ENCODE measurements at places on chromosomes 2 and 18.

DNA sequence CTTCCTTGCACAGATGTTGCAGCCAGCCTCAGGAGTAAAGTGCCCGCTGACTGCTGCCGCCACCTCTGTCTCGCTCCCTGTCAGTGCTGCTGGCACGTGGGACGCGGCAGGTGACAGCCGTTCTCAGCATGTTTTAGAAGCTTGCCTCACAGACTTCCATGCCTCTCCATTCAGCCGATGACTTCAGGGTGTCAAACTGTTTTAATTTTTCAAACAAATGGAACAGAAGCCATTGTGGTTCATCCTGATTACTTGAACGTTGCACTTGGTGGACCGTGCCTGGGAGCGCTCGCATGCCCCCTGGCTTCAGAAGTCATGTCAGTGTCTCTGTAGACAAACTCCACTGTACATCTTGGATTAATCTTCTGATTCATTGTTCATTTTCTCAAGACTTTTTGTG is 62.7 kb upstream of the EML6 start:
- ATAC-seq: no peak

GRCh38 chr18:49247781-49248180 is 212.7 kb downstream of the DYM start:
- ATAC-seq: no peak

- ATAC-seq: no peak
Observed at GRCh38 chr18:52875725-52876124, 535.7 kb downstream of the DCC start.

DNA sequence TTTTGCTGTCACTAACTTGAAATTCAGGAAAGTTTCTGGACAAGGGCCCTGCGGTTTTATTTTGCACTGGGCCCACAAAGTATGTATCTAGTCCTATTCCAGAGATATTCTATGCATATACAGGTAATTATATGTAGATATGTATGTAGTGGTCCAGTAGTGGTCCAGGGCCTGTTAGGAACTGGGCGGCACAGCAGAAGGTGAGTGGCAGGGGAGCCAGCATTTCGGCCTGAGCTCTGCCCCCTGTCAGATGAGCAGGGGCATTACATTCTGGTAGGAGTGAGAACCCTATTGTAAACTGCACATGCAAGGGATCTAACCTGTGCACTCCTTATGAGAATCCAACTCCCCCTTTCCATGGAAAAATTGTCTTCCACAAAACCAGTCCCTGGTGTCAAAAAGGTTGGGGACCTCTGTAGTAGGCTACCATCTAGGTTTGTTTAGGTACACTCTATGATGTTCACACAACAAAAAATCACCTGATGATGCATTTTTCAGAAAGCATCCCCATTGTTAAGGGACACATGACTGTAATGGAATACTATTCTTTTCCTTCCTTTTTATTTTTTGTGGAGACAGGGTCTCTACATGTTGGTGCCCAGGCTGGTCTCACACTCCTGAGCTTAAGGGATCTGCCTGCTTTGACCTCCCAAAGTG is 2.8 kb upstream of the PPP4R3B start:
- no peak for ATAC-seq

DNA sequence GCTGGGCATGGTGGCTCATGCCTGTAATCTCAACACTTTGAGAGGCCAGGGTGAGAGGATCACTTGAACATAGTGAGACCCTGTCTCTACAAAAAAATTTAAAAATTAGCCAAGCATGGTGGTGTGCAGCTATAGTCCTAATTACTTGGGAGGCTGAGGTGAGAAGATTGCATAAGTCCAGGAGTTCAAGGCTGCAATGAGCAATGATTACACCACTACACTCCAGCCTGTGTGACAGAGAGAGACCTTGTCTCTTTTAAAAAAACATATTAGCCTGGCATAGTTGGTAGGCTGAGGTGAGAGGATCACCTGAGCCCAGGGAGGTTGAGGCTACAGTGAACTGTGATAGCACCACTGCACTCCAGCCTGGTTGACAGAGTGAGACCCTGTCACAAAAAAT is 13.7 kb downstream of the TRAPPC8 start:
- no peak for ATAC-seq

- ATAC-seq: no peak
Observed at GRCh38 chr2:47636596-47637264, 146.2 kb upstream of the MSH6 start.

DNA sequence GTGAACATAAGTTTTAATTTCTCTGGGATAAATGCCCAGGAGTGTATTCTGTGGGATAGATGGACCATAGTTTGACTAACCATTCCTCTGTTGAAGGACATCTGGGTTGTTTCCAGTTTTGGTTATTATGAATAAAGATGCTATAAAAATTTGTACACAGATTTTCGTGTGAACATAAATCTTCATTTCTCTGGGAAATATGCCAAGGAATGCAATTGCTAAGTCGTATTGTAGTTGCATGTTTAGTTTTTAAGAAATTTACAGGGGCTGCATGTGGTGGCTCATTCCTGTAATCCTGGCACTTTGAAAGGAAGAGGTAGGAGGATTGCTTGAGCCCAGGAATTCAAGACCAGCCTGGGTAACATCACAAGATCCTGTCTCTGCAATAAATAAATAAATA is 6.9 kb upstream of the SLC11A1 start:
- no peak for ATAC-seq

DNA sequence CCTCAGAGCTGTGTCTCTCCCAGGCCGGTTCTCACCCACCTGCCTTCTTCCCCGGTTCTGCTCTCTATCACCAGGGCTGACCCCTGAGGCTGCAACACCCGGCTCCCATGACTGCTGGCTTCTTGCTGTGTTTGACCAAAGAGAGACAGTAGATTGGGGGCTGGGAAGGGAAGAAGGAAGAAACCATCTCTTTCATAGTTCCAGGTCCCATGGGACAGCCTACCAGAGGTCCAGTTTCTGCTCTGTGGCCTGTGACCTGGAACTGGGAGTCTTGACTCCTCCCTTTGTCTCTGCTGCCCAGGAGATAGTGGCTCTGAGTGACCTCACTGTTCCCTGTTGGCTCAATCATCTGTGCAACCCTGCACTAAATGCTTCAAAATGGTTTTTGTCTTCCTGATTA is 38.1 kb downstream of the ALPK2 start:
- ATAC-seq: no peak

- no peak for ATAC-seq
Observed at GRCh38 chr2:45637440-45637839, 14.0 kb upstream of the PRKCE start.

- no peak for ATAC-seq
Observed at GRCh38 chr18:55577812-55578539, 10.0 kb downstream of the TCF4 start.

- no peak for ATAC-seq
Observed at GRCh38 chr2:234355021-234355720, 141.7 kb downstream of the ARL4C start.

- no peak for ATAC-seq
Observed at GRCh38 chr2:127887776-127888130, 2.0 kb upstream of the AMMECR1L start.

- ATAC-seq: no peak
Observed at GRCh38 chr2:78870343-78870967, 155.0 kb upstream of the REG3G start.

DNA sequence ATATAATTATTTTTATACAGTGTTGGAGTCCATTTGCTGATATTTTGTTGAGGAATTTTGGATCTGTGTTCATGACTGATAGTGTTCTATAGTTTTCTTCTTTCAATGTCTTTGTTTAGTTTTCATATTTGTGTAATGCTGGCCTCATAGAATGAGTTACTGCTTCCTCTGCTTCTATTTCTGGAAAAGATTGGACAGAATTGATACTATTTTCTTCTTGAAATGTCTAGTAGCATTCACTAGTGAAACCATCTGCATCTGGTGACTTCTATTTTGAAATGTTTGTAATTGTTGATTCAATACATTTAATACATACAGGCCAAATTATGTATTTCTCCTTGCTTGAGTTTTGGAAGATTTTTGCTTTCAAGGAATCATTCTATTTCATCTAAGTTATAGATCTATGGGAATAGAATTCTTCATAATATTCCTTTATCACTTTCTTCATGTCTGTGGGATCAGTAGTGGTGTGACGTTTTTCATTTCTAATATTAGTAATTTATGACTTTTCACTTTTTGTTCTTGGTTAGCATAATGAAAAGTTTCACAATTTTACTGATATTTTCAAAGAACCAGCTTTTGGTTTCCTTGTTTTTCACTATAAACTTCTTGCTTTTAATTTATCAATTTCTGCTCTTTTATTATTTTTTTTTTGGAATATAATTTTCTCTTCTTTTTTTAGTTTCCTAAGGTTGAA is 509.9 kb upstream of the VRK2 start:
- no peak for ATAC-seq

GRCh38 chr2:112173646-112174319 is 35.6 kb downstream of the FBLN7 start:
- ATAC-seq: no peak

GRCh38 chr18:51523671-51524070 is 326.2 kb upstream of the MEX3C start:
- no peak for ATAC-seq

DNA sequence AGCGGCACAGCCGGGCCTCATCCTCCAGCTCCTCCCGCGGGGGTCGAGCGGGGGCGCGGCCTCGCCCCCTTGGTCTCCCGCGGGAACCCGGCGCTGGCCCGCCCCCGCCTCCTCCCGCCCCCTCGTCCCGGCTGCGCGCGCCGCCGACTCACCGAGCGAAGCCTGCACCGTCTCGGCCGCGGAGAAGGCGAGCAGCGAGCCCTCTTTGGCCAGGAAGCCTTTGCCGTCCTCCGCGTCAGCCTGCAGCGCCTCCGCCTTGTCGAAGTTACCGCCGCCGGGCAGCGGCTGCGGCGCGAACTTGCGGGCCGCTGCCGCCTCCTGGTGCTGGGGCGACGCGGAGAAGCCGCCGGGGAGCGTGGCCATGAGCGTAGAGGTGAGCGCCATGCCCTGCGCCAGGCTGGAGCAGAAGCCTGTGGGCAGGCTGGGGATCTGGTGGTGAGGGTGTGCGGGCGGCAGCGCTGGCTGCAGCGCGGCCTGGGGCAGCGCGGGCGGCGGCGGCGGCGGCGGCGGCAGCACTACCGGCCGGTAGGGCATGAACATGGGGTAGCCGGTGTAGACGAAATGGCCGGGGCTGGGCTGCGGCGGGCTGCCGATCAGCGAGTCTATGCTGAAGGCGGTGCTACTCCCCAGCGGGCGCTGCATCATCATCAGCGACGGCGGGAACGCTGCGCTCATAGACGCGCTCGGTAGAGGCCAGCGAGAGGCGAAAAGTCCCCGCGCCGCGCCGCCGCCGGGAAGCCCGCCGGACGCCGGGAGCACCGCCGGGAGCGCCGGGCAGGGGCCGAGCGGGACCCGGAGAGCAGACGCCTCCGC is 683 bp downstream of the GBX2 start:
- peak; percentile 36 for ATAC-seq

DNA sequence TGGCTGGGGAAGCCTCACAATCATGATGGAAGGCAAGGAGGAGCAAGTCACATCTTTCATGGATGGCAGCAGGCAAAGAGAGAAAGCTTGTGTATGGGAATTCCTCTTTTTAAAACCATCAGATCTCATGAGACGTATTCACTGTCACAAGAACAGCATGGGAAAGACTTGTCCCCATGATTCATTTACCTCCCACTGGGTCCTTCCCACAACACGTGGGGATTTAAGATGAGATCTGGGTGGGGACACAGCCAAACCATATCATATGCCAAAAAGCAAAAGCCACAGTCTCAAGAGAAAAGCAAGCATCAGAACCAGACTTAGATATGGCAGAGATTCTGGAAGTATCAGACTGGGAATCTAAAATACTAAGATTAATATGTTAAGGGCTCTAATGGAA is 30.0 kb upstream of the SCRN3 start:
- no peak for ATAC-seq

- ATAC-seq: no peak
Observed at GRCh38 chr2:234671716-234672115, 174.8 kb upstream of the ARL4C start.

DNA sequence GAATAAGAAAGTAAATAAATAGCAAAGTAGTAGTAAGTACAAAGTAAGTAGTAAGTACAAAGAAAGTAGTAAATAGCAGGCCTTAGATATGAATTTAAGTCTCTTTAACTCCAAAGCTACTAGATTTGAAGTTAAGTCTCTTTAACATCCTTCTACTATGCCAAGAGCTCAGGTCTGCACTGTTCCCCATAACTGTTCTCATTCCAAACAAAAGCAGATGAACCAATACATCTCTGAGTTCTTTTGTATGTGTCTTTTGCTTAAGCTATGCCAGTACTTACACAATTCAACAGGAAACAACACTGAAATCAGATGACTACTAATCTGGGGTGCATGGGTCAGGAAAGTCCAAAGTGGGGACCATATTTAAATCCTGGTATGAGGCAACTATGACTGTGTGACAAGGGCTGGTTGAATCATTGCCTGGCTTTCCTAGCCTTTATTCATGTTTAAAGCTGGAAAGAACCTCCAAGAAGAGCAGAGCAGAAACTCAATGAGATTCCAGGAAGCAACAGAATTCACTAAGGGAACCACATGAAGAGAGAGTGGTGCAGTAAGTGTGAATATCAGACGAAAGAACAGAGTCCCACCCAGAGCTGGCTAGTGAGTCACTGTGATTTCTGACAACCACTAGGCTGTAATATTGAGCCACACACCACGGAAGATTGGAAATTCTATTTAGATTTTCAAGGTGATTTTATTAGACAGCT is 51.0 kb upstream of the CYP26B1 start:
- peak; percentile 90 for ATAC-seq

- ATAC-seq: no peak
Observed at GRCh38 chr2:180003073-180003472, 4.0 kb downstream of the CWC22 start.

- no peak for ATAC-seq
Observed at GRCh38 chr18:56458770-56459712, 179.4 kb downstream of the TXNL1 start.

- no peak for ATAC-seq
Observed at GRCh38 chr2:32136097-32136496, 29.6 kb upstream of the SLC30A6 start.

DNA sequence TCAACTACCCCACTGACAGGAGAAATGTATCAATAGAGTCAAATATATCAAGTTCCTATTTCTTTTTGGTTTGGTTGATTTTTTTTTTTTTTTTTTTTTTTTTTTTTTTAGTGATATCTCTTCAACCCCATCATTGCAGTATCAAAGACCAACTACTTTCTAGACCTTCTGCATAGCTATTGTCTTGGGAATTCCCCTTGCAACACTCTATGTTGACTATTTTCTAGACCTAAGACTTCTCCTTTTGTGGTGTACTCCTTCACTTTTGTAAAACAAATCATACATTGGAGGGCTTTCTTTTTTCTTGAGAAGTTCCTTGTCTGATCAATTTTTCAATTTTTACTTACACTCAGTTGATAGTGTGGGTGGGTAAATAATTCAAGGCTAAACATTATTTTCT is 46.5 kb upstream of the NR4A2 start:
- ATAC-seq: no peak

GRCh38 chr18:60311676-60312360 is 60.8 kb downstream of the MC4R start:
- no peak for ATAC-seq

DNA sequence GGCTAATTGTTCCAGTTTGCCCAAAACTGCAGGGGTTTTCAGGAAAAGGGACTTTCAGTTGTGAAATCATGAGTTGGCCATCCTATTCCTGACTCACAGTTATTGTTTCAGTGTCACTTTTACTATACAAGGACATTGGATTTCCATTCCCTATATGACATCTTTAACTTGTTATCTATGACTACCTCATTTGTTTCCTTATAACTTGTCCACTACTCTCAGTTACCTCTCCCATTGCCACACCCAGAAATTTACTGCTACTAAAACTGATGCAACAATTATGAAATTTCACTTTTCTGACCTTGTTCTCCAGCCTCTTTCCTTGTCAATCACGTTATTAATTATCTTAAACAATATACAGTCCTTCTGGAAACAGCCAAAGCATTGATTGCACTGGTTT is 116.5 kb upstream of the ZNF804A start:
- ATAC-seq: no peak

- no peak for ATAC-seq
Observed at GRCh38 chr2:216635171-216635570, 2.0 kb downstream of the IGFBP2 start.

Data from esophagus mucosa (tissue), 1 donor.